Inflammatory macrophage treated with lipopolysaccharide for 4 hours (primary cell): ENCODE measurements at places on chromosomes 13 and 19.
A peak's percentile ranks its signal among the peaks of the same experiment; 100 is the strongest.

DNA sequence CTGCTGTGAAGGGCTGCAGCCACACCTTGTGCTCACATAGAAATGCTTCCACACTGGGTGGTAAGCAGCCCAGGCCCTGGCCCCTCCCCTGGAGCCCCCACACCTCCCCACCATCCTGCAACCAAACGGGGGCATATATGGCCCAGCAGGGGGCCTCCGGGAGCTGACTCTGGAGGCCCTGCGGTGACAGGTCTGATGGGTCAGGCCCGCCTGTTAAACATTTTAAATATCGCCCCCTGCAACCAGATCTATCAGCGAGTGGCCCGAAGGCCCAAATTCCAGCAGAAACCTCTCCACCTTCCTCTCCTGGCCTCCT, 48.0 kb upstream of the KATNAL1 start:
- DNase-seq = peak; percentile 29

- DNase-seq = no peak
These were observed 15.8 kb upstream of the SPRYD7 start for GRCh38 chr13:49951754-49952535.

- DNase-seq = no peak
These were observed 157.9 kb upstream of the FREM2 start for GRCh38 chr13:38528986-38529385.

GRCh38 chr19:19304186-19304965, 15.9 kb downstream of the SUGP1 start:
- no peak for DNase-seq

- DNase-seq = no peak
These were observed 300.4 kb downstream of the SLITRK6 start for GRCh38 chr13:85498774-85499173.
